ENCODE measurements at places on chromosomes 6 and 20.

GRCh38 chr6:35224720-35225119, 11.0 kb downstream of the SCUBE3 start:
- no peak for DNase-seq

- DNase-seq = peak; percentile 92
Measured at GRCh38 chr6:157912326-157912725, 69.3 kb upstream of the SYNJ2 start.

DNA sequence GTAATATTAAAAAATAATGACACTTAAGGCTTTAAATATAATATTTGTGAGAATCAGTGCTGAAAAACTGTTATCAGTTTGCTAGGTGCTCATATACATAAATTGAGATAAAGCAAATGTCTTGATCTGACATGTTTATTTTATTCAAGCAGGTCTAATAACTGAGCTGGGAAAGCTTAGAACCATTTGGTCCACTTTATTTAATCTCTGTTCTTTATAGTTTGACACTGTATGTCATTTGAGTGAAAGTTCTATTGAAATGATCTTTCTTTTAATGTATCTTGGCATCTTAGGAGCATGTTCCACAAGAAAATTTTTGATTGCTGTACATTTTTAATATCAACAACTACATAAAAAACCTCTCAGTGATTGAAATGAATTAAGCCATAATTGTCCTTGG, 772.0 kb upstream of the NRSN1 start:
- no peak for DNase-seq

- DNase-seq = no peak
Measured at GRCh38 chr20:43983904-43984361, 69.3 kb downstream of the TOX2 start.

DNA sequence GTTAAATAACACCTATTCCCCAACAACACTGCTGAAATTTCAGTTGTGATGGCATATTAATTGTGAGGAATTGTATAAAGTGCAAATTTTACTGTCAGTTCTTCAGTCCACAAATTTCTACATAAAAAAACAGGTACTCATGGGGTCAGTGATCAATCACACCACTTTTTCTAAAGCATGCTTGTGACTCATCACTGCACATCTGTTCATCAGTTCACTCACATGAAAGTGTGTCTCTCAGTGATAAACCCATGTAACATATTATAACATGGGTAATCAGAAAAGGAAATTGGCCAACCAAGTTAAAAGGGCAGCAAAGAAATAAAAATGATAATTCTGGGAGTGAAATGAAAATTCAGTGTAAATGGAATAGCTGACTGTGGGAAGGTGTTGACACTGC, 234.7 kb upstream of the FKBP1C start:
- DNase-seq = no peak

DNA sequence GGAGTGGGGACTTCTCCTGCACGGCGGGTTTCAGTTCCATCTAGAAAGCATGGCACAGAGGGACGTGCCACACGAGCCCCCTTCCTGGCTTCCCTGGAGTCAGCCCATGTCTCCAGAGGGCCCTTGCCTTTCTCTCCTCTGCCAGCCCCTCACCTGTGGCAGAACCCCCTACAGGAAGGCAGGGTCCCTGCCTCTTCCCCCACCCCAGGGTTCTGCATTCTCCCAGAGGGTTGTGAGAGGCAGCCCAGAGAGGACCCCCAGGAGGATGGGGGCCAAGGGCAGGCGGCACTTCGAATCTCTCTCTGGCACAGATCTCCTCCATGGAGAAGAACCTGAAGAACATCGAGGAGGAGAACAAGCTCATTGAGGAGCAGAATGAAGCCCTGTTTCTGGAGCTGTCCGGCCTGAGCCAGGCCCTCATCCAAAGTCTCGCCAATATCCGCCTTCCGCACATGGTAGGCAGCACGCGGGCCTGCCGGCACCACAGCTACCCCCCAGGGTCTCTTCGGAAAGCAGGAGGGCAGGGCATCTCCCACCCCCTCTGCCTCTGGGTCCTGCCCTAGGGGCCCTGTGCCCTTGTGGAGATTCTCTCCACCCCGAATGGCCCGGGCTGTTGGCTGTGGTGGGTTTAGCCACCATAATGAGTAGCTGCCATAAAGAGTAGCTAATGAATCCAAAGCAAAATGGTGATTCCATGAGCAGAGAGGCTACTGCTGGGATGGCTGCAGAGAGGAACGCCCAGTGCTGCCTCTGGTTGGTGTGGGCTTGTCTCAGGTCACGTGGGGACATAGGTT, 15.9 kb upstream of the PCMTD2 start:
- no peak for DNase-seq

- DNase-seq = no peak
Measured at GRCh38 chr20:16501301-16501700, 71.9 kb downstream of the KIF16B start.

DNA sequence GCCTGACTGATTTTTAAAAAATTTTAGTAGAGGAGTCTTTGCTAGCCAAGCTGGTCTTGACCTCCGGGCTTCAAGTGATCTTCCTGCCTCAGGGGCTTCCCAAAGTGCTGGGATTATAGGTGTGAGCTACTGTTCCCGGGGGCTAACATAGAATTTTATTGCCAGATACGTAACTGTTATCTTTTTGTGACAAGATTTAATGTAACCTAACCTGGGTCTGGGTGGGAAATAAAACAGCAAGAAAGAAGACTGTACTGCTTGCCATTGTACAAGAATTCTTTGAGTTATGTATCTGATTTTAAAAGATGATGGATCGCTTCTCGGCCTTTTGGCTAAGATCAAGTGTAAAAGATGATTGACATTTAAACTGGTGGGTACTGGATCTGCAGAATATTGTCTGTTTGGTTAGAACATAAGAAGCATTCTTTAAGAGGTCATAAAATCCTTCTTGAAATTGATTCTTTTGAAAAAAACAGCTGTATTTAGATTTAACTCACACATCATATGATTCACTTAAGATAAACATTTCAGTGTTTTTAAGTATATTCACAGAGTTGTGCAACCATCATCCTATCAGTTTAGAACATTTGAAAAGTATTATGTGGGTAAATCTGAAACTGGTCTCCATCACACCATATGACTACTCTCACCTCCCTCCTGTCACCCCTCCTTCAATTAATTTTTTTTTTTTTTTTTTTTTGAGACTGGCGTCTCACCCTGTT, 21.6 kb downstream of the TPX2 start:
- DNase-seq = peak; percentile 65

GRCh38 chr6:17703256-17703694, 3.5 kb downstream of the NUP153 start:
- peak; percentile 97 for DNase-seq

DNA sequence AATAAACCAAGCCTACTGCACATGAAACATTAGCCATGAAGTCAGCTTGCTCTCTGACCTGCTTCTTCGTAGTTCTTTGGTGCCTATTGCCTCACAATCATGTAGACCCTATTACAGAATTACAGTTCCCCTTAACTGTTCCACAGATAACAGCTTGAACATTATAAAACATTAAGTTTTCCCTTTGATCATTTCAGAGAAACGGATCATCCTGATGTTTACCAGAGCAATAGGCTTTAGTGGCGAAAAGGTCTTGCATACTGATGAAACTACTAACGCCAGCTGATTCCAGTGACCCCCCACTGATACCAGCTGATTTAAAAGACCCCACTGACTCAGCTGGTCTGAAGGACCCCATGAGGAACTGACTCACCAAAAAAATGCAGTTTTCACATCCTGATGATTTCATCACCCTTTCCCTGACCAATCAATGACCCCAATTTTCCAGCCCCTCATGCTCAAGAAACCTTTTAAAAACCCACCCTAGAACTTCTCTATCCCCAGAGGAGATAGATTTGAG, 39.4 kb upstream of the MLIP start:
- no peak for DNase-seq

DNA sequence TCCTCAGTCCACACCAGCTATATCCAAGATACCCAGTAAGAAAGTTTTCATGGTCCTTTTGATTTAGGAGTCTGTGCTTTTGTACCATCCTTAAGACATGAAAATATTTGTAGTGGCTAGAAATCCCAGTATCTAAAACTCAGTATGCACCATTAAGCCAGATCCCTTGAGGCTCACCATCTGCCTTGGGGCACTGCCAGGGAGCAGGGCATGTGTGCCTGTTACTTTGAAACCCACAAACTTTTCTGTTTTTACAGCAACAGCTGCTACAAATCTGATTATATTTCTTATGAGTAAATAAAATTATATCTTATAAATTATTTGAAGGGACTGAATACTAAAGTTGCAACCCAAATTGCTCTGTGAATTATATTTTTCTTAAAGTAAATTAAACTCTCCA, 290.5 kb upstream of the MANEA start:
- DNase-seq = no peak

- DNase-seq = peak; percentile 80
Measured at GRCh38 chr20:36573103-36573797, at the start of gene TGIF2. TSS of gene TGIF2 (plus strand) at chr20:36573597. CDS start at chr20:36578775, 5,178 bp downstream.

- DNase-seq = peak; percentile 96
Measured at GRCh38 chr6:127420556-127420955, 38.6 kb downstream of the KIAA0408 start.

GRCh38 chr6:34546551-34547321, 9.4 kb downstream of the SPDEF start:
- DNase-seq = peak; percentile 19

- DNase-seq = no peak
Measured at GRCh38 chr6:7198833-7199800, 91.4 kb downstream of the RREB1 start.

DNA sequence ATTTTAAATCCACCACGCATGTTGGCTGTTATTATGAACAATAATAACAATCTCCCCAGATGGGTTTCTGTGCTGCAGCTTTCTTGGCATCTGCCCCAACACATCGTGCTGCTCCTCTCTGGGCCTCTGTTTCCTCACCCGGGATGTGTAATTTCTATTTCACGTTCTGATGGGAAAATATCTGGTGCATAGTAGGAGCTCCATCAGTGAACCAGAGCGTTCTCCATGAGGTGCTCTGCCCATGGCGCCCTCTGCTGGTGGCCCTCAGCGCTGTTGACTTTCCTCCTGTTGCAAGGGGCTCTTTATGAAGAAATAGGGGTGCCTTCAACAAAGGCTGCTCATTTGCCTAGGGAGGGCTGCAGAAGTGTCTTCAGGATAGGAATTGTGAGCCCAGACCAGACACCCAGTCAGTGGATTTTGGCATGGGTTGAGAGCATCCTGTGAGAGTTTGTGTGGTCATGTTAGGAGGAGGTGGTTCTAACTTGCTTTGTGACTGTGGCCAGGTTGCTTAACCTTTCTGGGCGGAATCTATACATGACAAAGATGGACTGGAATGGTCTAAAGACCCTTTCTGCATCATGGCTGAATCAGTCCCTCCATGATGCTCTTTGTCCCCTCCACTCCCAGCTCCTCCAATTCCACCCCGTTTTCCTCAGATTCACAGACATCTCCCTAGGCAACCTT, 8.1 kb downstream of the SCRT2 start:
- DNase-seq = peak; percentile 43

DNA sequence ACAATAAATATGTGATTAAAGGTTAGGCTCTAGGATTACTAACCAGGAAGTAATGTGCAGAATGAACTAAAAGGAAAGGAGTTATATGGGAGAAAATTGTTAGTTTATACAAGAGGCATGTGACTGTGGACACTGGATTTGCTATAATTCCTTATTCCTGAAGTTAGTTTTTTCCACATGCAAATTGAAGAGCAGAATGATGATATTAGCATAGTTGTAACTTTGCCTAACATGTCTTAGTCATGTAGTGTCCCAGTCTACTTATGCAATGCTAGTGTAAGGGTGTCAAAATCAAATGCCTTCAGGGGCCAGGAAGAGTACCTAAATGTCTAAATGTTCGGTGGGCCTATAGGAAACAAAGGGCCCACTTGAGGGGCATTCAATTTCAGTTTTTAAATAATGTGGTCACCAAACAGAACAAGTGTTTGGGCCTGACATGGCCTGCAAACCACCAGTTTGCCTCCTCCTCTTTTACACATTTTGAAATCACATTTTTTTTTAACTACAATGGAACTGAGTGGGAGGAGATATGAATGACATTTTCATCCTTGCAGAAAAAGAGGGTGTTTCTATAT, 28.0 kb upstream of the CEP85L start:
- DNase-seq = peak; percentile 37

- DNase-seq = no peak
Measured at GRCh38 chr6:105038259-105038658, 81.4 kb downstream of the LIN28B start.

DNA sequence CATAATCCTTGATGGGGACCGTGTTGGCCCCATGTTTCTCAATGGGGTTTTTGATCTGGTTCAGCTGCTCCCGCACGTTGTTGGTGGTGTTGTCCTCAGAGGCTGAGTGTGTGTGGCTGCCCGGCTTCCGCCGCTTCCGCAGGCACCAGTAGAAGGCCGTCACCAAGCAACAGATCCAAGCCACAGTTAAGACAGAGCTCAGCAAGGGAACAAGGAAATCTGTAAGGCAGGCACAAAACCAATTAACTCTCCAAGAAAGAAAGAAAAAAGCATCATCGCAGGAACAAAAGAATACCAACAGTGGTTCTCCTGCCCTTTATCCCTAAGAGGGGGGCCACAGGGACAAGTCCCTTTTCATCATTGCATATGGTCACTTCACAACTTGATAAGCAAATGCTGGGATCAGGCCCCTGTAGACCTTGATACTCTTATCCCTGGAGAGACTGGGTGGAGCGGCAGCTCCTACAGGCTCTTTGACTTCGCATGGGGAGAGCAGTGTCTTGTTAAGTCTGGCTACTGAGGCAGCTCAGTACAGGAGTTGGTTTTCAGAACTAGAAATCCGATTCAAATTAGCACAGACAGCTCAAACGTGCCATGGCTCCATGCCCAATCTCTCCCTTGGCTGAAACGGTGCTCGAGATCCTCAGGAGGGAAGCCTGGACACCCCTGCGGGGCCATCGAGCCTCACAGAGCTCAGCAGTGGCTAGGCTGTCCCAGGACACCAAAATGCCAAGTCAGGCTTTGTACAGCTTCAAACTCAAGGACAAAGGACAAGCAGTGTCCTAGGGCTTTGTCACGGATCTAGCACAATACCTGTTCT, 33.9 kb downstream of the JAG1 start:
- DNase-seq = no peak

- no peak for DNase-seq
Measured at GRCh38 chr6:24949020-24949569, 13.3 kb upstream of the RIPOR2 start.

GRCh38 chr6:15481390-15482291, 181.2 kb downstream of the DTNBP1 start:
- DNase-seq = no peak

GRCh38 chr6:43873806-43874714, 104.0 kb downstream of the VEGFA start:
- DNase-seq = no peak

GRCh38 chr6:2744209-2744771, 6.4 kb downstream of the MYLK4 start:
- DNase-seq = peak; percentile 33
